Stimulated activated CD8-positive, alpha-beta memory T cell treated with anti-CD3 and anti-CD28 coated beads, Interleukin-4, amount 100 ng/mL, for 1 hour (primary cell): ENCODE measurements at places on chromosomes 16 and 17.

DNA sequence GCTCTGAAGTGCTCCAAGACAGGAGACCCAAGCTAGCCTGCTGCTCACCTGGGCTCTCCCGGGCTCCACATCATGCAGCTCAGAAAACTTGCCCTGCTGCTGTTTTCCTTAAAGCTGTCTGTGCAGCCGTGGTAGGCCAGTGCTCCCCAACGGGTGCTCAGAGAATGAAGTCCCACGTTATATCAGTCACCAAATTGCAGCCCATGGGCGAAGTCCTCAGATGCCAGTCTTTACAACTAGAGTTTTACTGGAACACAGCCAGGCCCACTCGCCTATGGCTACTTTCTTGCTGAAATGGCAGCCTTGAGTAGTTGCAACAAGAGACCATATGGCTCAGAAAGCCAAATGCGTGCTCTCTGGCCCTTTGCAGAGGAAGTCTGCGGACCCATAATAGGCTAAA lies 6.3 kb downstream of the CREBBP start:
- no peak for DNase-seq

- no peak for DNase-seq
These were observed 9.0 kb downstream of the CAPNS2 start for GRCh38 chr16:55575496-55575895.

DNA sequence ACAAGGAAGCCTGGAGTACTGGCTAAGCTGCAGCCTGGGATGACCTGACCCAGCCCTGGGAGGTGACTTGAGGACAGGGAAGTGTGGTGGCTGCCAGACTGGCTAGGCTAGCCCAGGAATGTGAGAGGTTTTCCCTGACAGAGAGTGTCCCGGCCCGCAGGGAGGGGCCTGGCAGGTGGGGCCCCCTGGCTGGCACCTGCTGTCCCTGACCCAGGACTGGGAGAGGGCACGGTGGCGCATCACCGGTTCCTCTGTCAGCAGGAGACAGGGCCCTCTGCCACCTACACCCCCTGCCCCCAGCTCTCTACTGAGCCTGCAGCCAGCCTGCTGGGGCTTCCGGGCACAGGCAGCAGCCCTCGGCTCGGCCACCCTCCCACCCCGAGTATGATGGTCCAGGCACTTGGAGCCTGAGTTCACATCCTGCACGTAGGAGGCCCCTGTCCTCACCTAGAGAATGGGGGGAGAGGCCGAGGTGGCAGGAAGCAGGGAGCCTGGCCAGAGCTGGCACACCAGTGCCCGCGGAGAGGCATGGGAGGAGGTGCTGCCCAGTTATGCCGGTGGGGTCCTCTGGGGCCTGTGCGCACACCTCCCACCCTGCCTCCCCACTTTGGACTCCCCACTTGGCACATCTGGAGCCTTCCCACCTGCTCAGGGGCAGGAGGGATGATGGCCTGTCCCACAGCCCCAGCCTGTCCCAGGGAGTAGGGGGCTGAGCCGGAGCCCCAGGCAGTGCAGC lies 528 bp downstream of the PRSS27 start:
- DNase-seq = no peak

DNA sequence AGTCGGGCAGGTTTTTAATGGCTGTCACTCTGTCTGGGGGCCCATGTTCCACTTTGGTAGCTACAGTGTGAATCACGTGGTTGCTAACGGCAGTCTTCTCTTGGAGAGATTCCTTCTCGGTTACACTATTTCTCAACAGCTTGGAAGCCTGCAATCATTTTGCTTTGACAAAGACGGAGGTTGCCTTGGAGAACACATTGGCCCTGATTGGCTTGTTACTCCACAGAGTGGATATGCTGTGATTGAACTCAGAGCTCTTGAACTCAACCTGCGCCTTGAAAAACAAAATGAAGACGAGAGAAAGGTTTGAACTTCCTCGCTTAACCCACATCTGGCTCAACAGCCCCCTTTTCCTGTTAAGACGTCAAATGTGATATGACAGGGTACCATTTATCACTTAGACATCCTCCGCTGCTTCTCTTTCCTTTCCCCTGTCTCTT lies 218.9 kb downstream of the MAF start:
- DNase-seq = no peak

DNA sequence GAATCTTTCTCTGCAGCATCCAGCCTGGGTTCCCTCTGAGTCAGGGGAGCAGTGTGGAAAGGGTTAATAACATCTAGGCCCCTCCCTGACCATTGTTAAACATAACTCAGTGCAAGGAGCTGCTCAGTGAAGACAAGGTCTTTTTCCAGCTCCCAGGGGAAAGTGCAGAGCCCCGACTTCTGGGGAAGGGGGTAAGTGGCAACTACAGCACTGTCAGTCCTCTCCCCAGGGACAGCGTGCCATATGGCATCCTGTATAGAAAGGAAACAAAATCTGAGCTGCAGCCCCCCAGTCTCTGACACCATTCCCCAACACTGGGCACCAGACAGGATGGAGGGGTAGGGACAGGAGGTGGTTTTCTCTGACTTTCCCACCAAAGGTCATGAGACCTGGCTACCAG lies 7.8 kb downstream of the MRPL27 start:
- no peak for DNase-seq

DNA sequence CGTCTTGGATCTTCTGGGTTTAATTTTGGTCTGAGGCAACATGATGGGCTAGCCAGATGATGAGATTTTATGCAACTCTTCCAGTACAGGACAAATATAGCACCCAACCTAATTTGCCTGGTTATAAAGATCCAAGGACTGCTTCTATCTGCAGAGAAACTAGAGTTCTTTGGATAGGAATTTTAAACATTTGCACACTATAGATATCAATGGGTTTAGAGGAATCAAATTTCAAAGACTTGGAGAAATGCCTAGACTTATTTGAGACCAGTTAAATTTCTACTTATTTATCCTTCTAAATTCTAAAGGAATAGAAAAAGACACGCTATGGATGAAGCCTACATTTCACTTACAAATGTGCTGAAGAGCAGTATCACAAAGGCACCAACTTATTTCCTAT lies 12.6 kb downstream of the PMFBP1 start:
- no peak for DNase-seq

DNA sequence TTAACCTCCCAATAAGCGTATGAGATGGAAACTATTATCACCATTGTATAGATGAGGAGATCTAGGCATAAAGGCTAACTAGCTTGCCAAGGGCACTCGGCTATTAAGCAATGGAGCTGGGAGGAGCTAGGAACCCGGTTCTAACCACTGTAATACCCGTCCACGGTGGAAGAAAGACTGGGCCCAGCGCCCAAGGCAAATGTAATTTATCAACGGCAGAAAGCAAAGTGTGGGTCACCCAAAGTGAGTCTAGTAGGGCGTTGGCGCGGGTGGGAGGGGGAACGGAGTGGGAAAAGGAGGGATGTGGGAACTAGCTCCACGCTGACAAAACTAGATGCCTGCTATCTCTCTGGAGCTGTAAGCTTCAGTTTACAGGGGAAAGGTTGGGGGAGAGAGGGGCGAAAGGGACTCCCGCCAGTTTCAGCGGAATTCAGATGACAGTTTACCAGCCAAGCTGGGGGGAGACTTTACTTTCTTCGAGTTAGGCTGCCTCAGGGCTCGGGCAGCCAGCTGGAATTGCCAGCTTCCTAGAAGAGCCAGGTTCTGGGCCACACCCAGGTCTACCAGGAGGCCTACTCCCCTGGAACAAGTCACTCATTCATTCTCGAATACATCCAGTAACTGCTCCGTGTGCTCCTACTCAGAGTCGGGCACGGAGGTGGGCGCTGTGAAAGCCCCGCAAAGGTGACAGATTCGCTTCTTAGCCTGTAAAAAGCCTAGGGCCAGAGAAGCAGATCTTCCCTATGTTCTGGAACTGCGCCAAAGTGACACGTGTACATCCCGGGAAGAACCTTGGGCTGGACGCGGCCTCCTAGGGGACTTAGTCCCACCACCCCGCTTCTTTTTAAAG lies 837 bp downstream of the LRRC59 start:
- DNase-seq = no peak

- DNase-seq = no peak
These were observed 7.8 kb downstream of the SLC47A2 start for GRCh38 chr17:19708431-19709175.

GRCh38 chr16:89361751-89362539 lies 128.4 kb downstream of the ANKRD11 start:
- DNase-seq = no peak

DNA sequence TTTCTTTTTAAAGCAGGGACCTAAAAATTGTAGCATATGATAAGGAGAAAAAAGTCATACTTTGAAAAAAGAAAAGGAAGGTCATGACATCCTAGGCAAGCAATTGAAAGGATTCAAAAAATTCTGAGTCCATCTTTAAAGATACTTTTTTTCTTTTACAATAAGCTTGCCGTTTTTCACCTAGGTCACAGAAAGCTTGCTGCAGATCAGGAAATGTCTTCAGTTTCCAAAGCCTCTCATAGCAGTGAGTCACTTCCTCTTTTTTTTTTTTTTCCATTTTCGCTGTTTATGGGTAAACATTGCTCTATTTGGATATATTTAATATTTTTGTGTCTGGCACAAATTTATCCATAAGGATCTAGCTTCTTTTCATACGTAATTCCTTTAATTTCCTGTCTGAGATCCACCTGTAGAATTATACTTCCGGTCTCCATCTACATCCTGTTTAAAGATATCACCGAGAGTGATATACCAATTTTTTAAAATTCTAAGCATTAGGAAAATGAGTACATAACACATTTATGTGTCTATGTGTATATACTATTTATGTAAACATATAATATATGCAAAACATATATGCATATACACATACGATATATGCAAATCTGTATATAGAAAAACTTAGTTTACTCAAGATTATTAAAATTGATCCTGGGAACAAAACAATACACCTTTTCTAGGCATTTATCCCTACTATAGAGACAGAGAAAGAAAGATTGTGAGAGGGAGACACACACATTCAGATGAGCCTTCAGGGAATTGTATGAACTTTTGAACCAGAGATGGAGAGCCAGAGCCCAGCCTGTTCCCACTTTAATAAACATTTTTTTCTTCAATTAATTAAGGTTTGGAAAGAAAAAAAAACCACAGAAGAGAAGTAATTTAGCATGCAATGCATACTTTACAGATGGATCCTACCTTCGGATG lies 134.4 kb downstream of the SKAP1 start:
- DNase-seq = no peak

- no peak for DNase-seq
These were observed 38.1 kb downstream of the WSB1 start for GRCh38 chr17:27332047-27332393.

GRCh38 chr17:58100506-58100905 lies 17.3 kb downstream of the DYNLL2 start:
- DNase-seq = no peak

DNA sequence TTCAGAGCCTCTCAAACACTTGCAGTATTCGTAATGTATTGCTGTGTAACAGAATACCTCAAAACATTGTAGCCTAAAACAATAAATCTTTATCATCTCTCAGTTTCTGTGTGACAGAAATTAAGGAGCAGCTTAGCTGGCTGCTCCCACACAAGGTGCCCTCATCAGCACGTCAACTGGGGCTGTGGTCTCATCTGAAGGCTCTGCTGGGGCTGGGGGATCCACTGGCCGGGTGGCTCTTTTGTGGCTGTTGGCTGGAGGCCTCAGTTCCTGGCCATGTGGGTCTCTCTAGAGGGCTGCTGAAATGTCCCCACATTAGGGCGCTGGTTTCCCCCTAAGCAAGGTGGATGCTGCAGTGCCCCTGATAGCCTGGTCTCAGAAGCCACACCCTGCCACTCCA lies 113.4 kb upstream of the CIBAR2 start:
- no peak for DNase-seq

DNA sequence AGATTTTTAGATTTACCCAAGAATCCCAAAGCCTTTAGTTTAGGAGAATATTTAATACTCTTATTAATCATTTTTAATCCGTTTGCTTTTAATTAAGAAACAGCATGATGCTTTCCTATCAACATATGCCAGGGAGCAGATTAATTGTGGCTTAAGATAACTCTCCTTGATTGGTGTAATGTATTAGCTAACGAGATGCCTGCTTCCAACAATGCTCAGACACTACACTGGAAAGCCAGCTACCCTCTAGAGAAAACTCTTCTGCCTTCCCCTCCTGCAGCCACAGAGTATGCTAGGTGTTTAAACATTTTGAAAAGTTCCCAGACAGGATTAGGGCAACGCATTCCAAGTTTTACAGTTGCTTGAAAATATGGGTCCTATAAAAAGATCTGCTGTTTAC lies 142.2 kb downstream of the AATF start:
- DNase-seq = no peak

DNA sequence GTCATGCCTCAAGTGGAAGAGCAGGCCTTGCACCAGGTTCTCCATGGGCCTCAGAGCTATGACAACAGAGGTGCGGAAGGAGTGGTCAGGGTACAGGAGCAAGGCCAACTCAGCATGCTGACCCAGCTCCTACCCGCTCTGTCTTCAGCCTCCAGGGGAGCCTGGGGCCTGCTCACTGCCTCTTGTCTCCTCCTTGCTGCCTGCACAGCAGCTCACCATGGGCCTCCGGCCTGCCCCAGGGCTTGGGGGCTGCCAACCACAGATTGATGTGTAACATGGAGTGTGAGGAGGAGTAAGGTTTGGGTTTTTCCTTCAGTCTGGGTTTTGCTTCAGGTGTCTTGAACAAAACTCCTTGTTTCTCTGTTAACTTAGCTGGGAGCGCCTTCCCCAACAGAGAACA lies 62.1 kb downstream of the PLD6 start:
- DNase-seq = no peak

DNA sequence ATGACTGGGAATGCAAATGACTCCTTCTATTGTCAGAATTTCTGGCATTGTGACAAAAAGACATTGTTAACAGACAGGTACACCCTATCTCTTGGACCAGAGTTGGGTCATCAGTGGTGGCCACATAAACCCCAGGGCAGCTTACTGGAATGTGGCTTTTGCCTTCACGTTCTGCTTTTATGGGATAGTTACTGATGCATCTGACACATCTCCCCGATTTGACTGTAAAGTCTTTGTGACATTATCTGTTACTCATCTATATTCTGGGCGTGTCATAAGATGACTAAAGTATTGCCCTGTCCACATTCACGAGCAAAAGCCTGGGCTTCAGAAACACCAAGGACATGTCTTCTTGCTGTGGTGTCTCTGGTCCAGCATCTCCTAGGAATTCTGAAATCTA lies 18.7 kb upstream of the AQP8 start:
- DNase-seq = no peak

- DNase-seq = peak; percentile 88
These were observed 9.2 kb upstream of the TSPOAP1 start for GRCh38 chr17:58337600-58338453.
